ENCODE measurements at places on chromosomes 5 and 9. TPM values are rescaled to one million over a fixed set of nuclear protein-coding genes. Genes with fewer than 3 reads are reported as not detected.

Gene BSPRY
- not detected for total RNA-seq

Gene GLRA1
- not detected for total RNA-seq

Gene C7
- 0.83 TPM for total RNA-seq

Gene CKMT2
- total RNA-seq: 11.2 TPM

Gene RC3H2
- 31.6 TPM for total RNA-seq

Gene CLK4
- total RNA-seq: 21.3 TPM

Gene OTP
- not detected for total RNA-seq

Gene FOXD4L3
- not detected for total RNA-seq

Gene PDE8B
- total RNA-seq: not detected

Gene LCN15
- not detected for total RNA-seq

Gene SPINK13
- total RNA-seq: not detected

Gene SLC34A1
- total RNA-seq: not detected

Gene IFNA2
- not detected for total RNA-seq

Gene PIP5K1B
- not detected for total RNA-seq

Gene WNT8A
- not detected for total RNA-seq

Gene CCL28
- 2.9 TPM for total RNA-seq

Gene PCDHGA5
- 2.8 TPM for total RNA-seq

Gene ANKRD31
- under 0.01 TPM for total RNA-seq

Gene HAVCR2
- total RNA-seq: 2.2 TPM

Gene CNTNAP3
- total RNA-seq: 0.15 TPM

Gene PCDHGA9
- 8.0 TPM for total RNA-seq

Gene CCDC127
- 7.1 TPM for total RNA-seq

Gene SLIT3
- total RNA-seq: 15.9 TPM

Gene RETREG1
- total RNA-seq: 1.0 TPM

Gene PCDHGA12
- total RNA-seq: 26.0 TPM
